Activated CD4-positive, CD25-positive, alpha-beta regulatory T cell treated with anti-CD3 and anti-CD28 coated beads, Interleukin-2, amount 50 U/mL, for 24 hours (primary cell): ENCODE measurements at places on chromosomes 1 and 21.

GRCh38 chr1:101236516-101237228 is at the start of gene S1PR1:
S1PR1 (plus strand) TSS chr1:101237019; CDS start chr1:101238985, 1,966 bp downstream.
- ATAC-seq = peak; percentile 31

- no peak for ATAC-seq
Measured at GRCh38 chr1:82921759-82922158, 1077.2 kb downstream of the TTLL7 start.

DNA sequence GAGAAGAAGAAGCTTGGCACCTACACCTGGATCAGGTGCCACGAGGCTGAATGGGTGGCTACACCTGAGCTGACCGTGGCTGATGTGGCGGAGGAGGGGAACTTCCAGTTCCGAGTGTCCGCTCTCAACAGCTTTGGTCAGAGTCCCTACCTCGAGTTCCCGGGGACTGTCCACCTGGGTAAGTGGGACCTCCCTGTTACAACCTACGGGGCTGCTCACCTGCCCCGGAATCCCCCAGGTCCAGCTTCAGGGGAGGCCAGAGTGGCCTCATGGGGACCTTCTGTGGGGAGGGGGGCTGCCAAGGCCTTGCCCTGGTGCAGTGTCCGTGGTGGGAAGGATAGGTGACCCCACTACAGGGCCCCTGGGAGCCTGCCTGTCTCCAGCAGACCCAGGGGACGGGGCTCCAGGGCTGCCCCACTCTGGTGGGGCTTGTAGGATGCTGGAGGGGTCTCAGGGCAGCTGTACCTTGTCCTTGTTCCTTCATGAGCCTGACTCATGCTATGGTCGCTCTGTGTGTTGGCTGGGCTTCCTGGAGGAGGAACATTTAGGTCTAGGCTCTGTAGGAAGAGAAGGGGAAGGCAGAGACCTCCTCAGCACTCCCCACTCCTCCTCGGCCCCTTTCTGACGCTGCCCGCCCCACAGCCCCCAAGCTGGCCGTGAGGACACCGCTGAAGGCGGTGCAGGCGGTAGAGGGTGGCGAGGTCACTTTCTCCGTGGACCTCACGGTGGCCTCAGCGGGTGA is 7.2 kb downstream of the OBSCN start:
- no peak for ATAC-seq

DNA sequence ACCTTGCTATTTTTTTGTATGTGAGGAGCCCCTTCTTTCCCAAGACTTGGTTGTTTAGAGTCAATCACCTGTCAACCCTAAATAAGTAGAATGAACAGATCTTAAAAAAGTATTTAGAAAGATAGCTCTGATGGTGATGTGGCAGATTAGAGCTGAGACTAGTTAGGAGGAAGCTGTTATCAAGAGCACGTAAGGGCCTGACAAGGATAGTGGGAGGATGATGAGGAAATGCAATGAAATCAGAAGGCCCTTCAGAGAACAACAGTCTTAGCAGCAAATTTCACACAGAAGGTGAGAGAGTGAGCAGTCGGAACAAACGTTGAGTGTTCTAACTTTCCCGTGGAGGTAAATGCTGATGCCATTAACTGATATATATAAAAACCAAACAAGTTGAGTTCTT is 15.9 kb upstream of the S1PR1 start:
- no peak for ATAC-seq

DNA sequence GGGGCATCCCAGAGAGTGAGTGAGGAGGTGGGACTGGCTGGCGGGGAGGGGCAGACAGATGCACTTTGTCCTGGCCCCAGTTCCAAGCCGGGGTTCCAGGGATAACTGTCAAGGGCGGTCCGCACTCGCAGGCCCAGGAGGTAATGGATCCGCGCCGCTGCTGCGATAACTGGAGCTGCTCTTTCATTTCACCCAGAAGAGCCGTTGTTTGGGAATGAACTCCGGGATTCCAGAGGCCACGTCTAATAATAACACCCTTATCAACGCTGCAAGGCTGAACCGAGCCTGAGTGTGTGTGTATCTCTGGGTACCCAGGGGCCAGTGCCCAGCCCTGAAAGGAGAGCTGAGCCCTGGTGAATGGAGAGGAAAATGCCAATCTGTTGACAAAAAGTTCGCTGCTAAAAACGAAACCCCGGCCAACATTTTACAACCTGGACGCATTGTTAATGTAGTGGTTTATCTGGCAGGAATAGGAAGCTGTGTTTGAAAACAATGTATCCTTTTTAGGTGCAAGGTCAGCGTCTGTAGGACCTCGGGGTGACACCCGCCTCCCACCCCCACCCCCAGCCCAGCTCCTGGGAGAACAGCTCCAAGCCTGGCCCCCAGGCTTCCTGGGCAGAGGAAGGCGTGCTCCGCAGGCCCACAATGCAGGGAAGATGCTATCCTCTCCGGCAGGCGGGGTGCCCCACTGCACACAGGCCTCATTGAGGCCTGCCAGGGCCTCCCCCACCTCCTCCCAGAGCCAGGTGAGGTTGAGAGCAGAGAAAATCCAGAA is 119.7 kb downstream of the PROX1 start:
- ATAC-seq = no peak
